Stimulated activated CD8-positive, alpha-beta memory T cell treated with anti-CD3 and anti-CD28 coated beads, Interleukin-4, amount 100 ng/mL, for 48 hours (primary cell): ENCODE measurements at places on chromosomes 7 and 10.

DNA sequence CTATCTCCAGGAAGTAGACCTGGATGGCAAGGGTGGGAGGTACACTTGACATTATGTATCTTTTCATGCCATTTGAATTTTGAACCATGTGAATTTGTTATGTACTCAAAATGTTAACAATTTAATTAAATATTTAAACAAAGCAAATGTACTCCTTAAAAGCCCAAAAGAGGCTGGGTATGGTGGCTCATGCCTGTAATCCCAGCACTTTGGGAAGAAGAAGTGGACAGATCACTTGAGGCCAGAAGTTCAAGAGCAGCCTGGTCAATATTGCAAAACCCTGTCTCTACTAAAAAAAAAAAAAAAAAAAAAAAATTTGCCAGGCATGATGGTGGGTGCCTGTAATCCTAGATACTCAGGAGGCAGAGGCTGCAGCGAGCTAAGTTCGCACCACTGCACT lies 136.9 kb upstream of the ASAH2 start:
- no peak for DNase-seq

- DNase-seq, result no peak
Observed at GRCh38 chr10:131647789-131648188, 253.0 kb upstream of the PPP2R2D start.

DNA sequence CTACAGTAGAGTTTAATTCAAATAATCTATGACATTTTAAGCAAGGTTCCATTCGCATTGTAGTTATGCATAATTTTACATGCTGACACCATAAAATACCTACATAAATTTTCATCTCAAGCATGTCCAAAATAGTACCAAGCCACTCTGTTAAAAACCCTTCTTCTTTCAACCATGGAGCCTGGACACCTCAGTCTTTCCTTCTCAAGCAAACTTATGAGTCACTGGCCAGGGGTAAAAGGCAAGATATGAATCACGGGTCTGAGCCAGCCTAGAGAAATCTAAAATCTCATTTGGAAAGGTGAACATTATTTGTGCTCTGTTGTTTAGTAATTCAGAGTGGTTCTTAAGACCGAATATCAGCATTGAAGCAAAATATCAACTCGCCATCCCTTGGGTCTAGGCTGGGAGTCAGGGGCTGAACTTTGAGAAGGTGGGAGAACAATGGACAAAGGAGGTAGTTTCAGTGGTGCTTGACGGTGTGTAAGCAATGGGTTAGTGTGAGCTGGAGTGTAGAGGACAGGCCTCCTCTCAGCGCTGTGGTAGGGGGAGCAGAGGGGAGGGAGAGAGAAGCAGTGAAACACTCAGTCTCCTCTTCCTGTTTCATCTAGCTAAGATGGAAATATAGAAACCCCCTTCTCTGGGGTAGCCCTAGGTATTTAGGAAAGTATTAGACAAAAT lies 19.1 kb upstream of the GPAM start:
- DNase-seq, result no peak

- no peak for DNase-seq
Observed at GRCh38 chr7:153524070-153524601, 528.1 kb upstream of the DPP6 start.

- DNase-seq, result peak; percentile 47
Observed at GRCh38 chr10:100508691-100509150, 10.9 kb downstream of the SEC31B start.

GRCh38 chr7:16647435-16647960 lies 1.5 kb downstream of the BZW2 start:
- DNase-seq, result no peak

- DNase-seq, result peak; percentile 61
Observed at GRCh38 chr10:43203448-43204041, 63.3 kb downstream of the RASGEF1A start.

DNA sequence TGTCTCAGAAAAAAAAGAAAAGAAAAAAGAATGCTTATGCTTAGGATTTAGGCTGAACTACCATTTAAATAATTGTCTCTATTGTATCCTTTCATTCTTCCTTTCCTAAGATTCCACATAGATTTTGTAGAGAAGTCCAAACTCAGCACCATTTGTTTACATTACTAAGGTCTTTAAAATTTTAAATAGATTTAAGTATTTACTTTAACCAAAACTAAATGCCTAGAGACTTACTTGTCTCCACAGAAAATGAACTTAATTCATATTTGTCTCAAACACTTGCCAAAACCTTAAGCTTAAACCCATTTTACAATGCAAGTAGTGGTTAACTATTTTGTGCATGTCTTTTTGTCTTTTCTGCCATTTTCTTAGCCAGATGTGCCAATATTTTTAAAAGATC lies 54.1 kb upstream of the ABI1 start:
- DNase-seq, result no peak

DNA sequence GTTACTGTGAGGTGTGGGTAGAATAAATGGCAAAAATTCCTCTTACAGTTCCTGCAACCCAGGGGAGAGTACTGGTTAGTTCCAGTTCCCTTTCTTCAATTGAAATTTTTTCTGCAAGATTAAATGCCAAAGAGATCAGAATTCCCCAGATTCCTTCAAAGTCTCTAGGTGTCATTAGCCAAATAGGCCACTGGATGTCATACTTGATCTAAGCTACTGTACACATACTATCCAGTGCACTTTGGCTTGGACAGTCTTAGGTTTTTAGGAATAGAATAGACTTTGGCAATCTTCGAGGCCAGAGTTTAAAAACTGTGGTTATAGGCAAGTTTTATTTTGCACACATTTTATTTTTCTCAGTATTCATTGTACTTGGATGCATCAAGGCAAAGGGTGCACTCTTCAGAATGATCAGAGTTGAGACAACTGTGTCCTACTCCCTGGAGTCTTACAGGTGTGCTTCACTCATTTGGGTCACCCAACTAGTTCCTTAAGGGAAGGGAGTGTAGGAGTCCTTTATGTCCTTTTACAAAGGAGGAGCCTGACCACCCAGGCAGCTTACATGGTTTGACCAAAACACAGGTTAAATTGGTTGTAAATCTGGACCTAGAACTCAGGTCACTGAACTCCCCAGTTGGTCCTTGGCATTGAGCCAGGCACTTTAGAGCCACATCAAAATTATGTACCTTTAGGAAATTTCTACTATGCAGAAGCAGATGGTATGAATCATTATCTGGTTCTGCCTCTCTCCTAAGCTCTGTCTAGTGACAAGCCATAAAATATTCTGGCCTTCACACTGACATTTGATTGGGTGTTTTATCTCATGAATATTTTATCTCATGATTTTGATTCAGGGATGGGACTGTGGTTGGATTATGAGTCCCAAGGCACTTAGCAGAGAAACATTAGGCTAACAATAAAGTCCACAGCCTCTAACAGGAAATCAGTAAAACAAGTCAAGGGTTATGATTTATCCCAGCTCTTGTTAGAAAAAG lies 49.5 kb downstream of the ASAH2B start:
- no peak for DNase-seq

DNA sequence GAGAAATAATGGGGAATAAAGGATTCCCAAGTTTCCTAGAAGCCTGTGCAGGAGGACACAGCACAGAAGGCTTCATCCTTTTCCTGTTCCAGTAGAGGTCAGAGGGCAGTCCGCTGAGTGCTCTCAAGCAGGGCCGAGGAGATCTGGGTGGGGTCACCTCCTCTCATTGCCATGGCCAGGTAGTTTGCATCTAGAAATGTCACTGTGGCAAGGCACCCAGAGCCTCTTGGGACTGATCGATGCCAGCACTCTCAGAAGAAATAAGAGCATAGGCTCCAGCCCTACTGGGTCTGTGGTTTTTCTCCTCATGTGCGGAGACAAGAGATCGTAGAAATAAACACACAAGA lies 7.9 kb downstream of the NUB1 start:
- DNase-seq, result no peak

DNA sequence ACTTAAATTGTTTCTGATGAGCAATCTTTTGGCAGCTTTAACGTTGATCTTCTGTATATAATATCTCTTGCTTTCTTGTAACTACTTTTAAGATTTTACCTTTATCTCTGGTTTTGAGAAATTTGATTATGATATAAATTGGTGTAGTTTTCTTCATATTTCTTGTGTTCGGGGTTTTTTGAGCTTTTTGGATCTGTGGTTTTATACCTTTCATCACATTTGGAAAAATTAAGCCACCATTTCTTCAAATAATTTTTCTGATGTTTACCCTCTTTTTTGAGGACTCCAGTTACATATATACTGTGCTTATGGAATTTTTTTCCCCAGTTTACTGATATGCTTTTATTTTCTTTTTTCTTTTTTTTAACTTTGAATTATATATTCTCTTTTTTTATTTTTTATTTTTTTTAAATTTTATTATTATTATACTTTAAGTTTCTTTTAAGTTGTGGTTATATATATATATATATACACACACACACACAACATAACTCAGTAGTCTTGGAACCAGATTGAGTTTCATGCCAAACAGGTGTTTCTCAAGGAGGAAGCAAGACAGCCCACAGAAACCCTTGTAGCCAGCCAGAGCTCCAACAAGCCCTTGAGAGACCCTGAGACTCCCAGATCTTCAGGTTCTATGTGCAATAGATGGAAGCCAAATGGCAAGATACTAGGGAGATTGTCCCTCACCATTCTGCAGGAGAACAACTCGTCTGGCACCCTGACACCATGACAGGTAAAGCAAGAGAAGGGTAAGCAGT lies 27.5 kb upstream of the NME8 start:
- no peak for DNase-seq

- DNase-seq, result no peak
Observed at GRCh38 chr7:4775848-4776623, 613 bp downstream of the AP5Z1 start.

DNA sequence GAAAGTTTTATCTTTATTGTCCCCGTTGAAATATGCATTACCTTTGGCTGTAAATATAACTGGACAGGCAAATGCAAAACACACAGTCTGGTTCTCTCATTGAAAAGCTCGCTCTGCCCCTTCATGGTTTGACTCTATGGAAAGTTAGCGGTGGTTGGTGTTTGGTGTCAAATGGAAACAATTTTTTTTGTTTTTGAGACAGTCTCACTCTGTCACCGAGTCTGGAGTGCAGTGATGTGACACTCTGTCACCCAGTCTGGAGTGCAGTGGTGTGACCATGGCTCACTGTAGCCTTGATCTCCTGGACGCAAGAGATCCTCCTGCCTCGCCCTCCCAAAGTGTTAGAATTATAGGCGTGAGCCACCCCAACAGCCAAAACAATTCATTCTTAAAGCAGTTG lies 149.7 kb downstream of the LRRC4 start:
- no peak for DNase-seq

DNA sequence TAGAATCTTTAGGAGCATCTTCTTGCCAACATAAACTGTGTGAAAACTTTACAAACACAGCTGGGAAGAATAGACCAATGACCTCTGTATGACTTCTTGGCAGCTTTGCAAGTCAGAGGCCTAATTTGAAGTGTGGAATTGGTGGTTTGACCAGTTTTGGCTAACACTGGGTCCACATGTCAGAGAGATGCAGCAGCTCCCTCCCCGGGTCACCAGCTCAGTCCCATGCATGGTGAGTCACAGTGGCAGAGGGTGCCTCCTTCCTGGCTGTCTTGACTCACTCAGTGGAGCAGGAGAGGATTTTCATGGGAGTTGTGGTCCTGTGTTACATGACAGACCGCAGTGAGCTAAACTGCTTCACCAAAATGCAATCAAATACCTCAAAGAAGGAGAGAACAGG lies 8.2 kb upstream of the STARD3NL start:
- no peak for DNase-seq

DNA sequence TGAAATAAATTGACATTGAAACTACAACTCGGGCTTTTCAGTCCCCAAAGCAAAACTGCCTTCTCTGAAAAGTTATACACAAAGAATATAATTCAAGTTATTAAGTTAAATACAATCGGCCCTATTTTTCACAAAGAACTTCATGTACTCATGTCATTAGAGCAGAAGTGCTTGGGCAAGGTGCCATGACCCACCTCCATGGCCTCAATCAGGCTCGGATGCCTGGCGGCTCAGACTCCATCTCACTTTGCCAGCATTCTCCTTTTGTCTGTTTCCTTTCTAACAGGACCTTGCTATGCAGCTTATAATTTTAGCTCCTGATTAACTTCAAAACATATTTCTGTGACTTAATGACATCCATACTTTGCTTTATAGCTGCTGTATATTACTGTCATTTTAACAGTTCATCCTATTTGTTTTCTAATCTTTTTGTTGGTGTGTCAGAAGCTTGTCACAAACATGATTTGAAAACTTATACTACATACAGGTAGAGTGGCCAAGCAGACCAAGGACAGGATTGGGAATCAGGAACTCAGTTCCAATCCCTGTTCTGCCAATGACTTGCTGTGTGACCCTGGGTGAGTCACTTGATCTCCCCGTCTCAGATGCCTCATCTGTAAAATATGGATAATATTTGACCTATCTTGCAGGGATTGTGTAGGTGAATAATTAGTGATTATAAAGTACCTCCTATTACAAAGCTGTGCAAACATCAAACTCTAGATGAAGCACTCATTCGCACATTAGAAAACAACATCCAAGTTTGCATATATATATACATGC lies 60.8 kb upstream of the ITGA8 start:
- no peak for DNase-seq

- DNase-seq, result no peak
Observed at GRCh38 chr7:22864855-22865601, 42.4 kb upstream of the TOMM7 start.

- DNase-seq, result no peak
Observed at GRCh38 chr10:106904209-106904608, 260.3 kb downstream of the SORCS1 start.

- DNase-seq, result peak; percentile 54
Observed at GRCh38 chr7:45000093-45001032, at the start of gene CCM2. Gene CCM2, plus strand, starts transcription at chr7:45000201. Its CDS starts 133 bp downstream, at chr7:45000334.

DNA sequence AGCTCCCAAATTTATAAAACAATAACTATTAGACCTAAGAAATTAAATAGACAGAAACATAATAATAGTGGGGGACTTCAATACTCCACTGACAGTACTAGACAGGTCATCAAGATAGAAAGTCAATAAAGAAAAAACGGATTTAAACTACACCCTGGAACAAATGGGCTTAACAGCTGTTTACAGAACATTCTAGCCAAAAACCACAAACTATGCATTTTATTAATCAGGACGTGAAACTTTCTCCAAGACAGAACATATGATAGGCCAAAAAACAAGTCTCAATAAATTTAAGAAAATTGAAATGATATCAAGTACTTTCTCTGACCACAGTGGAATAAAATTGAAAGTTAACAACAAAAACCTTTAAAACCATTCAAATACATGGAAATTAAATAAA lies 46.4 kb downstream of the ZNF680 start:
- DNase-seq, result no peak

DNA sequence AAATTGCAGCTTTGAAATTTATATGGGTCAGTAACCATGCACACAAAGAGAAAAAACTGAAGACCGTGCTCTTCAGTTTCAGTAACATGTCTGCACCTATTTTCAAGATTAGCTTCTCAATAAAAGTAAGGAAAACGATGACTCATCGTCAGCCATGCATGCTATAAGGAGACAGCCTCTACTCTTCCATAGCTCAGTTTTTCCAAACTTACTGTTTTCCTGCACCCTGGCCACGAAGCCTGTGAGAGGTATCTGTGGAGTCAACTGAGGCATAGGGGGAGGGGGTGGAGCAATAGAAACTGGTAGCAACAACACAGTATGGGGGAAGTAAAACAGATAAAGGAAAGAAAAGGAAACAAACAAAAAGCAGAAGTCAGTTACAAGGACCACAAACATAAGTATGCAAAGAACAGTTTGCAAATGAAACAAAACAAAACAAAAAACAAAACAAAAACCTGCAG lies 58.0 kb downstream of the PDSS1 start:
- no peak for DNase-seq
